ENCODE measurements at places on chromosomes 3 and 15.

- DNase-seq, result no peak
These were observed 26.6 kb upstream of the FLNB start for GRCh38 chr3:57981483-57982087.

GRCh38 chr3:48187301-48187578 lies 977 bp downstream of the CDC25A start:
- no peak for DNase-seq

GRCh38 chr3:12454076-12454815 lies 30.0 kb upstream of the TSEN2 start:
- DNase-seq, result no peak

DNA sequence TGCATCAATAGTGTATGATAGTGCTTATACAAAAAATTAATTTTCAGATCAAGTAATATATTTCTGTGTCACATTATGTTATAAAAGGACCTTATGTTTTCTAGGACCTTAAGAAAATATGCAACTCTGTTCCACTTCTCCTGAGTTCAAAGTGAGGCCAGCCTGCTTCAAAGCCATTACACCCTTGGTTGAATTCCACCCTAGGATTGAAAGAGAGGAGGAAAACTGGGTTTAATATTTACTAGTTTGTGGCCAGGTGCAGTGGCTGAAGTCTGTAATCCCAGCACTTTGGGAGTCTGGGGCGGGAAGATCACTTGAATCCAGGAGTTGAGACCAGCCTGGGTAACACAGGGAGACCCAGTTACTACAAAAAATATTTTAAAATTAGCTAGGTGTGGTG lies 32.9 kb upstream of the NR1I2 start:
- no peak for DNase-seq

- DNase-seq, result no peak
These were observed 148.1 kb downstream of the NTRK3 start for GRCh38 chr15:88108477-88108876.

Data from stimulated activated CD4-positive, alpha-beta T cell treated with anti-CD3 and anti-CD28 coated beads, Interleukin-12 subunit alpha, Interleukin-12 subunit beta, amount 100 ng/mL, for 4 hours (primary cell).